ENCODE measurements at places on chromosomes 2 and 18. TPM values are rescaled to one million over a fixed set of nuclear protein-coding genes. Genes with fewer than 3 reads are reported as not detected.

The INPP4A gene
- 40.7 TPM for total RNA-seq

The BCL11A gene
- 139 TPM for total RNA-seq

The IER3IP1 gene
- 11.0 TPM for total RNA-seq

The RAMP1 gene
- total RNA-seq = 2.0 TPM

The EML6 gene
- total RNA-seq = 0.93 TPM

The SNTG2 gene
- total RNA-seq = not detected

The DSG1 gene
- total RNA-seq = 0.09 TPM

The ALK gene
- total RNA-seq = 0.09 TPM

The ADAM23 gene
- total RNA-seq = 6.9 TPM

- H3K27me3 ChIP-seq = no peaks in the 10 kb centered on the region
- no peak overlapping the region for H3K4me3 ChIP-seq
- peaks cover 21% of the 10 kb centered on the region for H3K36me3 ChIP-seq
- no peak for DNase-seq
These were observed 3.5 kb downstream of the RETREG2 start for GRCh38 chr2:219181531-219181930.

DNA sequence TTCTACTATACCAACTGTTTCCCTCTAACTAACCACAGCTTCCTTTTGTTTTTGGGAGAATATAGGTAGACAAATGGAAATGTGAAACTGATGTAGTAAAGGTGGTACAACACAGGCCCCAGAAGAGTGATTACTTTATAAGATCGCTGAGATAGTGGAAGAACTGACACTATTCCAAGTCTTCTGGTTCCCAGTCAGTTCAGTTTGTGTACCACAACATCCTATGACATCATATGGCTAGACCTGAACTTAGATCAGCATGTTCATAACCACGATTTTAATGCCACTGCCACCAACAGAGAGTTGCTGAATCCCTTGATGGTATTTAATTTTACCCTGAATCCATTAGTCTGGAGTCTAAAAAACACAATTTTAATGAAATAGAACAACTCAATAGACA, 328.9 kb downstream of the GPD2 start:
- H3K27ac ChIP-seq = no peak overlapping the region
- no peaks in the 10 kb centered on the region for H3K36me3 ChIP-seq

DNA sequence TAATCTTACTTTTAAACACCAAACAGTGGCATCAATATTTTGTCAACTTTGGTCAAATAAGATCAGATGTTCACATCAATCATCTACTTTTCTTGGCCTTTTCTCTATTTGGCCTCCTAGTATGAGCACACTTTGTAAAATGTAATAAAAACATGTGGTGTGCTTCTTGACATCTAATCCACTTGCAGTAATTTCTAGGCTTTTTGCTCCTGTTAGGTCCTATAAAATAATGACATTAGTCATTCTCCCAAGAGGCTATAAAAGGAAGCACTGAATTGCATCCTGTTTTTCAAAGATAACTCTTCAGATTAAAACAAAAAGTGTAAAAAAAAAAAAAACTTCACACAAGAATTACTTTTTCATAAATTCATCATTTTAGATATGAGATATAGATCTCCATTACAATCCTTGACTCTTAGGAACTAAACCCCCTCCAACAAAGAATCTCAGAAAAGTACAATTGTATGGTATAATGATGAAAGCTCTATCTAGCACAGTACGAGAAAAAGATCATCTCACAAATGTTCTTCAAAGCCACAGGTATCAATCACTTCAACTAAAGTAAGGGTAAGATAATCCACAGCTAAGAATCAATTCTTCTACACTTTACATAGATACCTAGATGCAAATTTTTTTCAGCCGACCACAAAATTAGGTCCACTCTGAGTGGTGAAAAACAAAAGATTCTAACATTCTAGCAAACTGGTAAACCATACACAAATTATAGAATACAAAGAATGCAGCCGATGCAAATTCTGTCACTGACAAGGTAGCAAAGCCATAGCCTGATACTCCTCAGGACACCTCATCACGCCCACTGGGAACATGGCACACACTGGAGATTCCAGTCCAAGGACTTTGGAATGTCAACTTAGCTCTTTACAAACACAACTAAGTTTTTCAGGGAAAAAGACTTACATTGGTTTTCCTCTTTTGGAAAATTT, 2.7 kb downstream of the BCL2 start:
- H3K4me1 ChIP-seq = peaks cover 43% of the 10 kb centered on the region
- peak overlapping the region; percentile 8 for H3K27ac ChIP-seq
- H3K36me3 ChIP-seq = no peaks in the 10 kb centered on the region
- H3K27me3 ChIP-seq = peaks cover 26% of the 10 kb centered on the region
- peak overlapping the region; percentile 70 for H3K4me3 ChIP-seq
- no peak for DNase-seq

DNA sequence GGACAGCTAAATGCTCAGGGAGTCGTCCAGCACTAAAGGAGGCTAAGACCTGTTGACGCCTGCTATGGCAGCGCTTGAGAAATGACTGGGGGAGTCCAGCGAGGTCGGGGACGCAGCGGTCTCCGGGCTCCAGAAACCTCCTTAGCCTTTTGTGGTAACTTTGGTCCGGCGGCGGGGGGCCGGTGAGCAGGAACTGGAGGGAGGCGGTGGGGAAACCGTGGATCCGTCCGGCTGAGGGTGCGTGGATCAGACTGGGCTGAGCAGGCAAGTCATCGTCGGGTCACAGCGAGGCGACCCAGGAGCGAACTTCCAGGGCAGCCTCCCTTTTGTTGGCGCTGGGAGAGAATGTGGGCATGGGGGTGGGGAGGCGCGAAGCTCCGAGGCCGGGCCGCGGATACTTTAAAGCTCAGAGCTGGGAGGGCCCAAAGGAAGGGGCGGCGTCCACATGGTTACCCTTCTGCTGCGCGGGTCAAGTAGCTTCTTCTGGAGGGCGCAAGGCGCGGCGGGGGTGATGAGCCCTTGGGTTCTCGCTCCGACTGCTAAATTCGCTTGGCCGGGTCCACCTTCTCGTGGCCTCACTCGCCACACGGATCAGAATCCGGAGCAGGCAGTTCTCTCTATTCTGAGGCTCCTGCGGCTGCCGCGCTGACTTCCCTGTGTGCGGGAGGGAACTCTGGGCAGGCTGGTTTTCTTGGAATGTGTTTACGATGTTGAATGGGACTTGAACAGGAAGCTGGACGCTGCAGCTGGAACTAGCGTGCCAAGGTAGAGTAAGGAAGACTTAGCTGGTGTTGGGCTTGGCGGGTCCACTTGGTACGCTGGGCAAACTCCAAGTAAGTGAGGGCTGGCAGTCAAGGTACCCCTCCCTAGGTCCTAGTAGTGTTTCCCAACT, 920 bp downstream of the GULP1 start:
- no peaks in the 10 kb centered on the region for H3K27me3 ChIP-seq
- peak; percentile 46 for DNase-seq
- no peaks in the 10 kb centered on the region for H3K36me3 ChIP-seq
- H3K4me1 ChIP-seq = peaks cover 38% of the 10 kb centered on the region
- peak overlapping the region; percentile 99 for H3K27ac ChIP-seq

- no peak for DNase-seq
- H3K27me3 ChIP-seq = no peaks in the 10 kb centered on the region
- peaks cover 16% of the 10 kb centered on the region for H3K36me3 ChIP-seq
- no peak overlapping the region for H3K4me3 ChIP-seq
- H3K4me1 ChIP-seq = no peaks in the 10 kb centered on the region
- H3K27ac ChIP-seq = no peak overlapping the region
These were observed 32.7 kb downstream of the RHBDD1 start for GRCh38 chr2:226868331-226869162.

GRCh38 chr2:26764906-26765305, 822 bp downstream of the SLC35F6 start:
- no peaks in the 10 kb centered on the region for H3K27me3 ChIP-seq
- no peak for DNase-seq
- H3K36me3 ChIP-seq = no peaks in the 10 kb centered on the region
- H3K4me1 ChIP-seq = peaks cover 29% of the 10 kb centered on the region
- H3K4me3 ChIP-seq = peak overlapping the region; percentile 96
- H3K27ac ChIP-seq = peak overlapping the region; percentile 94

GRCh38 chr2:37167636-37168180, 10.9 kb upstream of the EIF2AK2 start:
- peaks cover 8% of the 10 kb centered on the region for H3K36me3 ChIP-seq
- H3K4me1 ChIP-seq = peaks cover 5% of the 10 kb centered on the region
- DNase-seq = no peak
- H3K27me3 ChIP-seq = no peaks in the 10 kb centered on the region
- no peak overlapping the region for H3K4me3 ChIP-seq
- no peak overlapping the region for H3K27ac ChIP-seq

- DNase-seq = no peak
- no peak overlapping the region for H3K27ac ChIP-seq
- H3K4me1 ChIP-seq = peaks cover 7% of the 10 kb centered on the region
- H3K36me3 ChIP-seq = peaks cover 9% of the 10 kb centered on the region
- no peaks in the 10 kb centered on the region for H3K27me3 ChIP-seq
- H3K4me3 ChIP-seq = no peak overlapping the region
These were observed 338.3 kb upstream of the ZEB2 start for GRCh38 chr2:144858211-144858610.

GRCh38 chr18:62144338-62144737, 42.5 kb downstream of the PIGN start:
- H3K4me1 ChIP-seq = no peaks in the 10 kb centered on the region
- no peaks in the 10 kb centered on the region for H3K27me3 ChIP-seq
- no peak for DNase-seq
- peaks cover 12% of the 10 kb centered on the region for H3K36me3 ChIP-seq

- H3K4me1 ChIP-seq = peaks cover 16% of the 10 kb centered on the region
- no peak for DNase-seq
- no peak overlapping the region for H3K27ac ChIP-seq
- peaks cover 2% of the 10 kb centered on the region for H3K36me3 ChIP-seq
These were observed 36.7 kb downstream of the TTC39C start for GRCh38 chr18:24051031-24051947.

- DNase-seq = no peak
- H3K27ac ChIP-seq = no peak overlapping the region
- no peaks in the 10 kb centered on the region for H3K36me3 ChIP-seq
- peaks cover 20% of the 10 kb centered on the region for H3K4me1 ChIP-seq
- no peak overlapping the region for H3K4me3 ChIP-seq
These were observed 28.5 kb upstream of the MCFD2 start for GRCh38 chr2:46943881-46944798.

GRCh38 chr2:17558053-17558452, 17.6 kb downstream of the VSNL1 start:
- no peak overlapping the region for H3K27ac ChIP-seq
- H3K4me3 ChIP-seq = no peak overlapping the region
- no peak for DNase-seq
- H3K27me3 ChIP-seq = peaks cover 12% of the 10 kb centered on the region
- H3K4me1 ChIP-seq = peaks cover 4% of the 10 kb centered on the region

DNA sequence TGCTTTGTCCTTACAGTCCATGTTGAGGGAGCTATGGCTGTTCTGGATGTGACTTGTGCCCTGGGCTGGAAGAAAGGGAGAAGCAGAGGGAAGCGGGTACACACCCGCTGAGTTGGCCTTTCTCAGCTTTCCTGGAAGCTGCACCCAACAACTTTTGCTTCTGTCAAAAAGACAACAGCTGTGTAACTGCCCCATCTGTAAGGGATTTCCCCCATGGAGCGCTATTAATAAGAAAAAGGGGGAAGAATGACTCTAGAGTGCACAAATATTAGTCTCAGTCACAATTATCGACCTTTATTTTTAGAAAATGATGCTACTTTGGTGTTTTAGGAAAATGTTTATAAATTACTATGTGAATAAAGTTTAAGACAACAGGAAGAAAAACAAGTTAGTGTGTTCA, 368.3 kb downstream of the RAD51AP2 start:
- no peaks in the 10 kb centered on the region for H3K36me3 ChIP-seq
- no peak for DNase-seq
- H3K4me1 ChIP-seq = no peaks in the 10 kb centered on the region
- H3K27ac ChIP-seq = no peak overlapping the region

DNA sequence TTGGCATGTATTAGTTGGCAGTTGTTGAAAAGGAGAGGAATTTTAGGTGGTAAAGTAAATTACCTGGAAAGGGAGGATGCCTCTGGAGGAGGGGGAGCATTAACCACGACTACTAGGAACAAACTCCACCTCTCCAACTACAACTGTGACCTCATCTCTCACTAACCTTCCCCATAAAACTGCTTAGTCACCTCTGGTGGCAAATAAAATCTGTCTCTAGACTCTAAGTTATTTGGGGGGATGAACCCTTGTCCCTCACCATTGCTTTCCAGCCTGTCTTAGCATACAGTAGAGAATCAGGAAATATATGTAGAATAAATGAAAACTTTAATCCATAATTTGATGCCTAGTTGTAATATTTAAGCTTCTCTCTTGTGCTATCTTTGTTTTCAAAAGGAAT, 27.6 kb upstream of the MYO1B start:
- no peaks in the 10 kb centered on the region for H3K36me3 ChIP-seq
- no peak overlapping the region for H3K4me3 ChIP-seq
- DNase-seq = no peak
- H3K27me3 ChIP-seq = no peaks in the 10 kb centered on the region
- peaks cover 19% of the 10 kb centered on the region for H3K4me1 ChIP-seq
- no peak overlapping the region for H3K27ac ChIP-seq

DNA sequence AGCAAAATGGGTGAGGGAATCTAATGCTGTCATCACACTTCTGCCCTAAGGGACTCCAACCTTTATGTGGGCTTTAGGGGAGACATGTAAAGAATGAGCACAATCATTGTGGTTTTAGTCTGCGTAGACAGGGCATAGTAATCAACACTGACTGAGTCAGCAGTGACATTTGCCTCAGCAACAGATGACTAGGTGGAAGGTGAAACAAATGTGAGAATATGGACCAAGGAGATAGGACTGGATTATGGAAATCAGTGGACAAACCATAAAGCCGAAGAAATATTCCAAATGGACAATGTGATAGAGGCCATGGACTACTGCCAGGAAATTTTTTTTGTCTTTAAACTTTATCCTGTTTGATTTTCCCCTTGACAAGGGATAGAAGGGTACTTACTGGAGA, 83.9 kb downstream of the PDK1 start:
- H3K27ac ChIP-seq = no peak overlapping the region
- H3K36me3 ChIP-seq = no peaks in the 10 kb centered on the region
- H3K27me3 ChIP-seq = peaks cover 4% of the 10 kb centered on the region

DNA sequence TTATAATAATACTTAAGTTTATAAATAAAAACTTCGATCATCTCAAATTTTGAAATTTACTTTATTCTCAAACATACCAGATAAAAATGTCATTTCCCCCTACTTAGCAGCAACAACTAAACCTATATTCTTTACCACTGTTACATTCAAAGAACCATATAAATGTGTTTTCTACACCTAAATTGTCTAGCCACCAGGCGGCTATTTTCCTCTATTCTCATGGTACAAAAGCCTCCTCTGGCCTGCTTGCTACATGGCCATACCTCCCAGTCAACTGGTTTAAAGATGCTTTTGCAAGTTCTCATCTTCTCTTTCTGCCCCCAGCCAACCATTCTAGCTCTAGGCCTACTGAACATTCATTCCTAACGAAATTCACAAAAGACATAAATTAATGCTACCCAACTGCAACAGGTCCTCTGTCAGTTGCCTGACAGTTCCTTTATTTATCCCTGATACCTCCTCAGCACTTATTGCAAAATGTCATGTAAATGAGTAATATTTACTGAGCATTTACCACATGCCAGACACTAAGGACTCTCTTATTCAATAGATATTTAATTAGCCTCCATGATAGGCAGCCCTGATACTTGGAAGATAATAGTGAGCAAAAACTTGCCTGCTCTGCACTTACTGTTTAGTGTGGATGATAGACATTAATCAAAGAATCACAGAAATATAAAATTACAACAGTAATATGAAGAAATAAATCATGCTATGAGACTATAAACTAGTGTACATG, 5.0 kb downstream of the C1D start:
- no peaks in the 10 kb centered on the region for H3K36me3 ChIP-seq
- H3K27me3 ChIP-seq = no peaks in the 10 kb centered on the region
- peaks cover 39% of the 10 kb centered on the region for H3K4me1 ChIP-seq

- H3K27ac ChIP-seq = no peak overlapping the region
- H3K4me1 ChIP-seq = no peaks in the 10 kb centered on the region
- H3K36me3 ChIP-seq = no peaks in the 10 kb centered on the region
- H3K27me3 ChIP-seq = peaks cover 22% of the 10 kb centered on the region
These were observed 82.0 kb upstream of the NEDD4L start for GRCh38 chr18:57961876-57962505.
